ENCODE measurements at places on chromosomes 5 and 9. TPM values are rescaled to one million over a fixed set of nuclear protein-coding genes. Genes with fewer than 3 reads are reported as not detected.

AMBP gene
- 1.8 TPM for polyA plus RNA-seq

PHF2 gene
- 43.9 TPM for polyA plus RNA-seq

CFAP77 gene
- 0.79 TPM for polyA plus RNA-seq

IFNA2 gene
- not detected for polyA plus RNA-seq

MED10 gene
- 48.4 TPM for polyA plus RNA-seq

PCDHA1 gene
- not detected for polyA plus RNA-seq
